ENCODE measurements at places on chromosomes 13 and 19. TPM values are rescaled to one million over a fixed set of nuclear protein-coding genes. Genes with fewer than 3 reads are reported as not detected.
A peak's percentile ranks its signal among the peaks of the same experiment; 100 is the strongest.

The KLK10 gene
- 7.2 TPM for polyA plus RNA-seq

The KDELR1 gene
- 81.0 TPM for polyA plus RNA-seq

The BRCA2 gene
- polyA plus RNA-seq, result 1.5 TPM

The SWSAP1 gene
- 5.9 TPM for polyA plus RNA-seq

The TSKS gene
- polyA plus RNA-seq, result 2.4 TPM

The MUC16 gene
- polyA plus RNA-seq, result 7.2 TPM

The CYP2F1 gene
- 0.07 TPM for polyA plus RNA-seq

- peaks cover 40% of the 10 kb centered on the region for H3K36me3 ChIP-seq
- no peak overlapping the region for H3K4me3 ChIP-seq
- no peak overlapping the region for H3K27ac ChIP-seq
- H3K4me1 ChIP-seq, result no peaks in the 10 kb centered on the region
Measured at GRCh38 chr13:24282256-24282655, 27.1 kb upstream of the C1QTNF9 start.

DNA sequence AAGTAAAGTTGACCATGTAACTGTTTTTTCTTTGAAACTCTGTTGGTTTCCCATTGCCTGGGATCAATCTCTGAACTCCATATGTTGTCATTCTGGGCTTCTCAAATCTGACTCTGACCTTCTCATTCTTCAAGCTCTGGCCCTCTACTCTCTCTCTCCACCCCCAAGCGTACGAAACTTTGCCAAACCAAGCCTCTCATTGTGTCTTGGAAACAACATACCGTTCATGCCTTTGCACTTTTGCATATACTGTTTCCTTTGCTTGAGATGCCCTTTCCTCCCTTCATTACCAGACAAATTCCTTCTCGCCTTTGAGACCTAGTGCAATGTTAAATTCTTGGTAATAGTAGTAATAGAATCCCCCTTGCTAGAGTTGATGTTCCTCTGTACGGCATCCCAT lies 113.7 kb downstream of the OLFM4 start:
- no peaks in the 10 kb centered on the region for H3K27me3 ChIP-seq
- no peak overlapping the region for H3K27ac ChIP-seq
- H3K36me3 ChIP-seq, result no peaks in the 10 kb centered on the region
- no peaks in the 10 kb centered on the region for H3K4me1 ChIP-seq

DNA sequence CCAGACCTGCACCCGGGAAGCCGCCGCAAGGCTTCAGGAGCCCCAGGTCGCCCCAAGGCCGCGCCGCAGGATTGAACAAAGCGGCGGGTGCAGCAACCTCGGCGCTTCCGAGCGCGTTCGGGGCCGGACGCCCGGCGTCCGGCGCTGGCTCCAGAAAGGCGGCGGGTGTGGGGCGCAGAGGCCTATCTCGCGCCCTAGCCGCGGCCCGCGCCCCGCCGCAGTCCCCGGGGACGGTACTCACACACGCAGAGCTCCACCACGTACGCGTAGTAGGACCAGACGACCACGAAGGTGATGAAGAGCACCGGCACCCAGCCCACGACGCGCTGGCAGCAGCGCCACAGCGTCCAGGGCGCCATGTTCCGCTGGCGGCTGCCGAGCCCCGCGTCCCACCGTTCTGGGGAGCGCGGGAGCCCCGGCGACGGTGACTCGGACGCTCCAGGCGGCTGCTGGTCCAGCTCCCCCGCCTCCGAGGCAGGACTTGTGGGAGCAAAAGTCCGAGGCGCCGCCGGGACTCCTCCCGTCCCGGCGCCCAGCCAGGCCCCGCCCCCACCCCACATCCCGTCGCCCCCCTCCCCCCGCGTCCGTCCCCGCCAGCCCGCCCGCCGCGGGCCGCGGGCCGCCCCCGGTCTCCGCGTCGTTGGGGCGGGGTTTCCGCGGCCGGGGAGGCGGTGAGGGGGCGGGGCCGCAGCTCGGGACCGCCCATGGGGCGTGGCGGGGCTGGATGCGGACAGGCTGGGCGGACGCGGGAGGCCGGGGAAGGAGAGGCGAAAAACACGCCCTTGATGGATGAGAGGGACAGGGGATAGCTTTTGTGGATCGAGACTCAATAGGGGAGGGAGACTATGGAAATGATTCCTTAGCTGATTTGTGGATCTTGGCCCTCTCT lies at the start of gene ZDHHC20:
Gene ZDHHC20 (minus strand): TSS at position 491 of the 889 bp plus-strand sequence. CDS start 132 bp downstream, at position 359.
- peak; percentile 89 for DNase-seq
- peak within 1 kb of the TSS; percentile 97 for H3K4me3 ChIP-seq
- no peaks in the 10 kb centered on the region for H3K27me3 ChIP-seq
- peak within 1 kb of the TSS; percentile 95 for H3K27ac ChIP-seq

- DNase-seq, result no peak
- no peaks in the 10 kb centered on the region for H3K36me3 ChIP-seq
- no peak overlapping the region for H3K27ac ChIP-seq
- peaks cover 3% of the 10 kb centered on the region for H3K4me1 ChIP-seq
- H3K27me3 ChIP-seq, result peaks cover 2% of the 10 kb centered on the region
- H3K4me3 ChIP-seq, result no peak overlapping the region
Measured at GRCh38 chr19:38245826-38246498, 10.2 kb downstream of the PPP1R14A start.

DNA sequence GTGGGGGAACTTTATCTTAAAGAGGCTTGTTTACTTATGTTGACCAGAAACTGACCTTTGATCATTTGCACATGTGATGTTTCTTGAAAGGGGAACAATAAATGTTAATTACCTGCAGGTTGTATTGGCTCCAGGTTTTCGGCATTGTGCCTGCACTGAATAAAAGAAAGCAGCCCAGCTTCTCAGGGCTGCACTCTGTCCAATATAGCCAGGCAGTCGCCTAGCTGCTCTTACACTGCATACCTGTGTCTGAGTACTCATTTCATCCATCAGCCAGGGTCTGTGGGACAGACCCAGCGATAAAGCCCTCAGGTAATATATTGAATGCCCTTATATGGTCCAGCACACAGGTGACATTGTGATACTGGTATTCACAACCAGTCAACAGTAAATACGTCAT lies 8.9 kb upstream of the ZNF726 start:
- no peak overlapping the region for H3K27ac ChIP-seq
- DNase-seq, result no peak
- no peaks in the 10 kb centered on the region for H3K36me3 ChIP-seq
- H3K4me3 ChIP-seq, result no peak overlapping the region

- no peaks in the 10 kb centered on the region for H3K27me3 ChIP-seq
- H3K36me3 ChIP-seq, result peaks cover 6% of the 10 kb centered on the region
- H3K4me3 ChIP-seq, result peak overlapping the region; percentile 69
- DNase-seq, result peak; percentile 52
- H3K27ac ChIP-seq, result peak overlapping the region; percentile 99
Measured at GRCh38 chr13:32426990-32427851, 709 bp downstream of the N4BP2L1 start.

GRCh38 chr19:35459414-35460082 lies 11.5 kb downstream of the FFAR2 start:
- no peak for DNase-seq
- no peaks in the 10 kb centered on the region for H3K27me3 ChIP-seq
- peaks cover 41% of the 10 kb centered on the region for H3K4me1 ChIP-seq
- no peaks in the 10 kb centered on the region for H3K36me3 ChIP-seq

DNA sequence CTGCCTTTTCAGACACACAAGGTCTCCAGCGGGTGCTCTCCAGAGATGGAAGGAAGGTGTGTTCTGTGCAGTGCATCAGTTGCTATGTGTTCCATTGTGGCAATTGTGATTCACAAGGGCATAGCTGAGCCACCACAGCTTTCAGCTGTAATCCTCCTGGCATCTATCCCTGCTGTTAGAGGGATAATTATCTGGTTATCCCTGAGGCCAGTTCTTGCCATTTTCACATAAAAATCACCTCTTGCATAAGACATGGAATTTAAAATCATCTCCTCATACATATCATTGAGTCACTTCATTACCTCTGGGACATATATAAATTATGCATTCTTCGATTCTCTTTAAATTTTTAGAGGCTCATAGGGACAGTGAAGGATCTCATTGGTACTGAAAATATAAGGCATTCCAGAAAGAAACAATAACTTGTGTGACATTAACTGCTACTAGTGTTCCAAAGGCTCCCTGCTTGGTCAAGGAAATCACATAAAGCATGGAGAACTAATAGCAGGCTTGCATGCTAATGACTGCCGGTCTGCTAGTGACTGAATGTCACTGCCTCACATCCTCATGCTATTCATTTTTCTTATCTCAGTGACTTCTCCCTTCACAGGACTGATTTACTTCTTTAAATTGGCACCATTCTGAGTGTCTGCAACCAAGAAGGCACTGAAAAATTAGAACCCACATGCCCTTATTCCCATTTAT lies 214.0 kb downstream of the ENOX1 start:
- H3K27me3 ChIP-seq, result no peaks in the 10 kb centered on the region
- H3K27ac ChIP-seq, result no peak overlapping the region
- H3K4me3 ChIP-seq, result no peak overlapping the region
- no peak for DNase-seq
- H3K4me1 ChIP-seq, result no peaks in the 10 kb centered on the region
- H3K36me3 ChIP-seq, result no peaks in the 10 kb centered on the region

DNA sequence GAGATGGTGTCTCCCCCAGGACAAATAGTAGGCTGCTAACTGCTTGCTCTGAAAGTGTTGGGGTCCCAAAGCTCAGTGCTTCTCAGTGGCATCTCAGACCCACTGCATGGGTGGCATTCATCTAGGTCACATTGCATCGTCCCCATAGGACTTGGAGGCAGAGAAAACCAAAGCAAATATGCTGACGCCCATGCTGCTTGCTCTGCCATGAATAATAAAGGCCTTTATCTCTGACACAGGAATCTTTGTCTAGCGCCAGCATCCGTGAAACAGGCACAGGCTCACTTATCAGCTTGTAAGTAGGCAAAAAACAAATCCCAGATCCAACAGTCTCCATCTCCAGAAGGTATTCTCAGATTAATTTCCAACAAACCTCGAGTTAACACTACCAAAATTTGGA lies 18.9 kb upstream of the IPO5 start:
- H3K27me3 ChIP-seq, result no peaks in the 10 kb centered on the region
- H3K27ac ChIP-seq, result no peak overlapping the region
- H3K36me3 ChIP-seq, result no peaks in the 10 kb centered on the region
- DNase-seq, result no peak

GRCh38 chr13:48535766-48536165 lies 2.9 kb upstream of the RCBTB2 start:
- no peak overlapping the region for H3K4me3 ChIP-seq
- H3K27me3 ChIP-seq, result no peaks in the 10 kb centered on the region
- no peak for DNase-seq
- H3K36me3 ChIP-seq, result no peaks in the 10 kb centered on the region

DNA sequence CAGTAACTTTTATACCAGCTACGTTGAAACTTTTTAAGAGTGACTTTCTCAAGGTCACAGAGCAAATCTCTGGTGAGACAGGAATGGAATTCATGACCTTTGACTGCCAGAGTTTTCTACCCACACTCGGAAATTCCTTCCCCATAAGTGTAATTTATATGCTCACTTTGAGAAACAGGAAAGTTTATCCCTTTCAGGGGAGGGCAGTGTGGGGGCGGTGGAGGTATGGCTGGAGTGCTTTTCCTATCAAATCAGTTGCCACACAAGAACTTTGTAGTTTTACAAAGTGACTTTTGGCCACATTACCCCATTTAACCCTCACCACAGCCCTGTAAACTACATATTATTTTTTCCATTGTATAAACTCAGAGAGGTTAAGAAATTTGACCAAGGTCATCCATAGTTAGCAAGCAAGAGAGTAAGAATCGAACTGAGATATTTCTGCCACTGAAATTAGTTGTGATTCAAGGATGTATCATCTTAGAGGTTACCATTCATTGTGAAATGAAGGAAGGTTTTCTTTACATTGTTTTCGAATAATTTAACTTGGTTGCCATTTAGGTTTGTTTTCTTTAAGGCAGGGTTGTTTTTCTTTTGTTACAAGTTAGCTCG lies 5.9 kb downstream of the KLF12 start:
- H3K4me1 ChIP-seq, result peaks cover 6% of the 10 kb centered on the region
- H3K4me3 ChIP-seq, result no peak overlapping the region
- H3K36me3 ChIP-seq, result no peaks in the 10 kb centered on the region

GRCh38 chr13:40672765-40673397 lies 6.4 kb upstream of the FOXO1 start:
- H3K36me3 ChIP-seq, result no peaks in the 10 kb centered on the region
- H3K4me1 ChIP-seq, result no peaks in the 10 kb centered on the region
- no peak overlapping the region for H3K4me3 ChIP-seq
- no peak for DNase-seq

DNA sequence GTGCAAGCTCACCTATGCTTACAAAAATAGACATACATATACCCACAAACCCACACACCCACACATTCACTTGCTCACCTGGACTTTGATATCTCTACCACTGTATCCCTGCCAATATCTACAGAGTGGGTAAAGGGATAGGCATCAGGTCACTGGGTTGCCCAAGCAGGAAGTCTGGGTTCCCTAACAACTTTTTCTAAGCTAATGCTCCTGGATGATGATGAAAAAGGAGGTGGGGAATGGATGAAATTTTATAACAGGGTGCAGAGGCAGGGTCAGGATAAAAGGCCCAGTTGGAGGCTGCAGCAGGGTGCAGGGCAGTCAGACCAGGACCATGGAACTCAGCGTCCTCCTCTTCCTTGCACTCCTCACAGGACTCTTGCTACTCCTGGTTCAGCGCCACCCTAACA lies at the start of gene CYP2B6:
Gene CYP2B6 (plus strand): TSS at position 311 of the 410 bp plus-strand sequence. CDS start 24 bp downstream, at position 335.
- no peak within 1 kb of the TSS for H3K27ac ChIP-seq
- no peaks in the 10 kb centered on the region for H3K36me3 ChIP-seq
- no peak within 1 kb of the TSS for H3K4me3 ChIP-seq

- no peak for DNase-seq
- H3K27ac ChIP-seq, result no peak overlapping the region
- no peak overlapping the region for H3K4me3 ChIP-seq
- no peaks in the 10 kb centered on the region for H3K36me3 ChIP-seq
- no peaks in the 10 kb centered on the region for H3K4me1 ChIP-seq
Measured at GRCh38 chr19:30722186-30722585, 350.0 kb downstream of the ZNF536 start.
